Fibroblast of pulmonary artery (primary cell): ENCODE measurements at places on chromosomes 6 and 20.

- DNase-seq: no peak
Observed at GRCh38 chr6:97594844-97595243, 311.8 kb upstream of the MMS22L start.

DNA sequence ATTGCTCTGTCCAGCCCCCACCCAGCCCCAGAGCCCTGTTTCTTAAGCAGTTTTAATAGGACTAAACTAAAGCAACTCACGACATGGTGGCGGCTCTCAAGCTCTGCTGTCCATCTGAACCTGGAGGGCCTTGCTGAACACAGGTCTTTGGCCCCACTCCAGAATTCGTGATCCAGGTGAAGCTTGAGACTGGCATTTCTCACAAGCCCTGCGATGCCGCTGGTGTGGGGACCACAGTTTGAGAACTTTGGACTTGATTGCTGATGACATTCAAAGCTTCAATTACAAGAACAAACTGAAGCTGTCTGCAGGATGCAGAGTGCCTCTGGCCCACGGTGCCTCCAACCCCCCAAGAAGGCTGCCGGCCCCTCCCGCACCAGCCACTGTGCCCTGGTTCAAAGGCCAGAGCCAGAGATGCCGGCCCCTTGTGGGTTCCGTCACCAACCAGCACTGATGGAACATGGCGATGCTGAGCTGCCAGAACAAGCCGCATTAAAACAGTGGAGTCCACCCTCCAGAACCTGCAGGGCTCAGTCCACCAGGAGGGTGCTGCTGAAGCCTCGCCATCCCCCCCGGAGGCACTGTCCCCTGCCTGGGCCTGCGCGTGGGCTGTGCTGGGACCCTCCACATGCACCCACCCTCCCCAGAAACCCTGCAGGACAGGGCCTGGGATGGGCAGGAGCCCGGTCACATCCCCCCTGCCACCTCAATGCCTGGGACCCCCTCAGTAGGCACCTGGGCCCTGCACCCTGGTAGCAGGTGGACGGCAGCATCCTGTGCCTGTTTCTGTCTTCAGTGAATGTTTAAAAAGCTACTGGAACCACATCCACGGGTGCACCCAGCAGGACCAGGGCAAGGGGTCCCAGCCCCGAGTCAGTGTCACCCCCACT lies 101.1 kb downstream of the PSMB1 start:
- no peak for DNase-seq

DNA sequence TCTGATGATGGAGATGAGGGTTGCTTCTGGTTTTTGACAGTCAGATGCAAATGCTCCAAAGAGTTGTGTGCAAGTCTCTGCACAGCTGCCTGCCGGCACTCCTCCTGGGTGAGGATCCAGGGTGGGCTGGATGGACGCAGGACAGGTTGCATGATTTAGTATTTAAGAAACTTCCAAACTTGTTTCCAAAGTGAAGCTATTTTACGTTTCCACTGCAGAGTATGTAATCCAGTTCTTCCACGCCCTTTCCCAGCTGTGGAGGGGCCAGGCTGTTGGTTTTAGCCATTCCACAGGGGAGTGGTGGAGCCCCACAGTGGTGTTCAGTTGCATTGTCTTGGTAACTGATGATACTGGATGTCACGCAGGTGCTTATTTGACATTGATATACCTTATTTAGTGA lies 157.3 kb downstream of the THBS2 start:
- no peak for DNase-seq

DNA sequence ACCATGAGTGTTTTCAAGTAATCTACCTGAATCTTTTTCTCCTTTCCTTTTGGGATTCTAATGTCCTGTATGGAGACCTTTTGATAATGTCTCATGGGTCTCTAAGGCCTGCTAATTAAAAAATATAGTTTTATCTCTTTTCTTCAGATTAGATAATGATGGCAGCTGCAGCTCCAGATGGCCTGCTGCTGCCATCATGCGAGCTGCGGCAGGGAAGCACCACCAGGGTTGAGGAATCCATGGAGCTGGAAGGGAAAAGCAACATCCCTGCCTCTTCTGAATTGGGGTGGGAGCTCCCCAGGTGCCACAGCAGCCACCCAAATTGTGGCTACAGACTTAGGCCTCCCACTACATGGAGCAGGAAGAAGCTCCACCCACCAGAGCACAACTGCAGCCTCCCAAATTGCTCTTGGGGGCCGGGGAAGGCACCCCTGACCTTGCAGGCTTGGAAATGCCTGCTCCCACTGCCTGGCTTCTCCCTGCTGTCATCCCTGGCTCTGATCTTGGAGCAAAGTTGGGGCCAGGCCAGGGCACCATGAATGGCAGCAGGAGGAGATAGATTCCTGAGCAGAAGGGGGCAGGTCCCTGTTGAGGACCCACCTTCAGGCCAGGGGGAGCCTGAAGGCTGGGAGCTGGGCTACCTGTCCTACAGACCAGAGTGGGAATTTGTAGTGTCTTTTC lies 189.6 kb upstream of the MAN1A1 start:
- no peak for DNase-seq

DNA sequence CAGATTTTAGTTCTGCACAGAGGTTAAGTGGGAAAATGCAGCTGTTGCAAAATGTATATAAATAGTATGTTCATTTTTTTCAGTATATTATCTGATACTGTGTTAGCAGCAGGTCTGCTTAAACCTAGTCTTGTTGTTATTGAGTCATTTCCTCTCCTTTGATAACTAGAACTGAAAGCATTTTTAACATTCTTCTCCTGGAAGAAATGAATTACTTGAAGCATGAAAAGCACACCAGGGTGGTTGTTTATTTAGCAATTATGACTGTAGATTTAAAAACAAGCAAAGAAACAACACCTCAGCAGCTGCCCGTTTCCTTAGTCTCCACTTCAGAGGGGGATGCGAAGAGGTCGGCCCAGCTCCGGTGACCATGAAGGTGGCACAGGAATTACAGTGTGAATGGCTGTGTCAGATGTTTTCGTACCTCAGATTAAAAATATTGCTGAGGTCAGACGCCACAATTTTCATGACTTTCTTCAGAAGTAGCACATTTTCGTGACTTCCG lies 53.5 kb downstream of the GOPC start:
- peak; percentile 77 for DNase-seq
